B cell (primary cell): ENCODE measurements at places on chromosomes 5 and 9.

DNA sequence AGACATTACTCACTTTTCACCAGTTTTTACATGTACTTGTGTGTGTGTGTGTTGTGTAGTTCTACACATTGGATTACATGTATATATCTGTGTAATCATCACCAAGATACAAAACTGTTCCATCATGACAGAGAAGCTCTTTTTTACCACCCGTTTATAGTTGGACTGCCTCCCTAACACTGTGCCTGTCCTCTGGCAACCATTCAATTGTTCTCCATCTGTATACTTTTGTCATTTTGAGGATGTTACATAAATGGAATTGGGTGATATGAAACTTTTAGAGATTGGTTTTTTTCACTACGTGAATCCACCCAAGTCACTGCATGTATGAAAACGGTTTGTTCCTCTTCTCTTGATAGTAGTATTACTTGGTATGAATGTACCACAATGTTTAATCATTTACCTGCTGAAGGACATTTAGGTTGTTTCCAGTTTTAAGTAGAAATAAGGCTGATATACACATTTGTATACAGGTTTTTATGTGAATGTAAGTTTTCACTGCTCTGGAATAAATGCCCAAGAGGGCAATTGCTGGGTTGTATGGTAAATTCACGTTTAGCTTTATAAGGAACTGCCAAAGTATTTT is 126.2 kb downstream of the MAPKAP1 start:
- no peak for DNase-seq

- no peak for DNase-seq
Observed at GRCh38 chr5:54956922-54957321, 28.5 kb downstream of the ESM1 start.

GRCh38 chr9:77251050-77251449 is 73.7 kb downstream of the VPS13A start:
- no peak for DNase-seq

DNA sequence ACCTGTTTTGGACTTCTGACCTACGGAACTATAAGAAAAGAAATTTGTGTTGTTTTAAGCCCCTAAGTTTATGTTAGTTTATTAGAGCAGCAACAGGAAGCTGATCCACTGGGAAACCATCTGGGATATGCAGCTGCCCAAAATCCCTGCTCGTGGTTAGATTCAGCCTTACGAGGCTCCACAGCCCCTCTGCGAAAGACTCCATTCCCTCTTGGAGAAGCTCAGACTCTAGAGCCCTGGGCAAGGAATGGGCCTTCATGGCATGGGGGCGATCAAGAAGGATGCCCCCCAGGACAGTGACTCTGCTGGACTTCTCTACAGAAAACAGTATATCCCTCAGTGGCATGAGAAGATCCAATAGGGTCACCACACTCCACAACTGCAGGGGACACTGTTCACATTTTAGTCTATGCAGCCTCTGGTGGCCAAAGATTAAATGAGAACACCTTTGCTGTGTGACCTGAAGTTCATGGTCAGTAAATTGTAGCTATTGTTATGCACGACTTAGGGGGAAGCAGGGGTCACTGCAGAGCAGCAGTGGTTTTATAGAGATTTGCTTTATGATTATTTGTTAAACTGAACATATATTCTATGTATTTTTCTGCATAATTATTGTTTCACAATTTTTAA is 21.1 kb downstream of the IRF1 start:
- peak; percentile 12 for DNase-seq

GRCh38 chr9:114442022-114442421 is 54.2 kb upstream of the AKNA start:
- no peak for DNase-seq

DNA sequence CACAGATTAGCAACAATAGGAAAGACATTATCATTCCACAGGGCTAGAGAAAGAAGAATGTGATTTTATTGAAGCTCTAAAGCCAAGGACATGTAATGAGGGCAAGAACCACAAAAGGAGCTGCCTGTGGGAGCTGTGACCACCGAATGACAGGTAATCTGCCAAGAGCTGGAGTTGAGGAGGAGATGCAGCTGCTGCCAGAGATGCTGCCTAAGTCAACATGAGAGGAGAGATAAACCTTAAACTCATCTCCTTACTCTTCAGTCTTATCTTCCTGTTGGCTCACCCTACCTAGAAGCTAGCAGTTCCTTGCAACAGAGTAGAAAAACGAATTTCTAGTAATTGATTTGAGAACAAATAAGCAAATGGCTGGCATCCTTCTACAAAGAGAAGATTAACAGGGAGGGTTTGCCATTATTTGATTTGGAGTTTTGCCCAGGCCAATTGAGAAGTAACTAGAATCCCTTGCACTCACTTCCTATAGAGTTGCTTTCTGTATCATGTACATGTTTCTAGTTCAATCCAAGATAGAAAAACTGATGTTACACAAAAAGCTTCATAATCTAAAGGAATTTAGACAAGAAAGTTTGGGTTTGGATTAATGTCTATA is 539.2 kb downstream of the TLE1 start:
- no peak for DNase-seq

- no peak for DNase-seq
Observed at GRCh38 chr5:73030995-73031394, 75.2 kb downstream of the FCHO2 start.

GRCh38 chr9:8680157-8680556 is 880.6 kb upstream of the DMAC1 start:
- DNase-seq = no peak

DNA sequence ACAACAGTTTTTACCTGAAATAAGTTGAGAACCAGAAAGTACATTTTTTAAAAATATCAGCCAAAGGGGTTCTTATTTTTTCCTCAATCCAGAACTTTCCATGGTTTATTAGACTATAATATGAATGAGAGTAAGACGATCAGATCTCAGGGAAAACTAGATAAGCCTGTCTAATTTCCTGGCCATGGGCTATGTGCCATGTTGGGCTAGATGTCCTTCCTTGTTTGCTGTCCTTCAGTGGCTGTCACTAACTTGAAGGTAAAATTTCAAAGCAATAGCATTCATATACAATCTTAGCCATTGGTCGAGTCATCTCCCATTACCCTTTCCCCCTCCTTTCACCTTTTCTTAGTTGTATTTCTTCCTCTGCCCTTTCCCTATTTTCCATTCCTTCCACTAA is 179.5 kb upstream of the PPP1R2B start:
- no peak for DNase-seq

GRCh38 chr9:77965445-77966123 is 66.0 kb downstream of the GNAQ start:
- DNase-seq = no peak

DNA sequence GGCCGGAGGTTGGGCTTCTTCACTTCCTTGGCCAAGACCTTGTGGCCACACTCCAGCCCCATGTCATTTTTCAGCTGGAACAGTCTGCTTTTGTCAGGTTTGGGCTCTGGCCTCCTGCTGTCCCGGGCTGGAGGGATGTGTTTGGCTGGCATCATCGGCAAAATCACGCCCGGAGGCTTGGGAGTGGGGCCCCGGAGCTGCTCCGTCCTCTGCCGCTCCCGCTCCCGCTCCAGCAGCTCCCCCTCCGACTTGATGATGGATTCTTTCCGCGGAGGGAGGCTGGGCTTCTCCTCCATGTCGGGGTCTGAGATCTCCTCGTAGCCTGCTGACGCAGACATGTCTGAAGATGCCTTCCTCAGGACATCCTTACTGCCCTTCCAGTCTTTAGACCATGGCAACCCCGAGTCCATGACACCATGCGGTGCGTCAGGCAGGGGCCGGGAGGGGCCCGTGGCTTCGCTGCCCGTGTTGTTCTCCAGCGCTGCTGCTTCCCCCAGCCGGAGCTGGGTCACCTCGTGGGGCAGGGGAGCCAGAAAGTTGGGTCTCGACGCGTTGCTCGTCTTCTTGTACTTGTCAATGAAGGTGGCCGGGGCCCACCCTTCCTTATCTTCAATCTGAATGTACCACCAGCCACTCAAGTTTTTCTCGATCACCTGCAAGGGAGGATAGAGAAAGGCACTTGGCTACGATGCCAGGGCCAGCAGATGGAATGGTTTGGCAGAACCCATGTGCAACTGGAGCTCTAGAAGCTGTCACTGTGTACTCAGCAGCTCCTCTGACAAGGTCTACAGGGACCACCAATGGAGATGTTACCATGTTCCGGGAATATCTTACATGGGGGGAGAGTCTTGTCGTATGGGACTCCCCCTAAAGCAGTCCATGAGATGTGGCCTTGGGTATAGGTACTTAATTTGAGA is 56.0 kb upstream of the UBTD2 start:
- DNase-seq = no peak

GRCh38 chr9:109314011-109314531 is 6.8 kb downstream of the EPB41L4B start:
- no peak for DNase-seq

- DNase-seq = no peak
Observed at GRCh38 chr9:27847818-27848217, 274.5 kb upstream of the C9orf72 start.

DNA sequence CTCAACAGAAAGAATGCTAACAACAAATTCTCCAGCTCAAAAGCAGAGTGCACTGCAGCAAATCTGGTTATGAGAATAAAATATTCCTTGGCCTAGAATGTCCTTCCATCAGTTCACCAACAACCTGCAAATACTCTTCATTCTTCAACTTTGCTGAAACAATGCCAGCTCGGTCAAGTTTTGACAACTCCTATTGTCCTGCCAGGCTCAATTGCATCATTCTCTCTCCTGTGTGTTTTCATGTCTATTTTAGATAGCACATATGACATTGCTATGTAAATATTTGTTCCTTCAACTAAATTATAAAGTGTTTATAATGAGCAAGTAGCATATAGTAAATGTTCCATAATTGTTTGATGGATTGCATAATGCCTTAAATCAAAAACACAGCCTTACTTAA is 463.8 kb downstream of the TLE1 start:
- DNase-seq = no peak

- no peak for DNase-seq
Observed at GRCh38 chr5:34485768-34486030, 170.4 kb upstream of the RAI14 start.

DNA sequence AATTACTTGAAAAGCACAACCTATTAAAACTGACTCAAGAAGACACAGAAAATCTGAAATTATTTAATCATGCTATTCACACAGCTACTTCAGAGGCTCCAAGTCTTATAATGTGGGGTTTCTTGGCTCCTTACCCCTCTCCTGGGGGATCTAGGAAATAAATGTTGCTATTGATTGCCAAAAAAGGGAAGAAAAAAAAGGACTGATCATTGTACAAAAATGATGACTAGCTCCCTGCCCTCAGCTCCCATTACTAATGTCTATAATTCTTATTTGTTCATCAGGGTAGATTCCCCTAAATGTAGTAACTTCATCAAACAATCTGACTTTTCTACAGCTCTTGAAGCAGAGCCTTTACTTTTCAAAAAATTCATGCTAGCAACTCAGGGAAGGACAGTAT is 3.3 kb upstream of the SMC5 start:
- DNase-seq = no peak
